Tongue (tissue), 3 donors: ENCODE measurements at places on chromosomes 3 and 15. TPM values are rescaled to one million over a fixed set of nuclear protein-coding genes. Genes with fewer than 3 reads are reported as not detected.
A peak's percentile ranks its signal among the peaks of the same experiment; 100 is the strongest.

DNA sequence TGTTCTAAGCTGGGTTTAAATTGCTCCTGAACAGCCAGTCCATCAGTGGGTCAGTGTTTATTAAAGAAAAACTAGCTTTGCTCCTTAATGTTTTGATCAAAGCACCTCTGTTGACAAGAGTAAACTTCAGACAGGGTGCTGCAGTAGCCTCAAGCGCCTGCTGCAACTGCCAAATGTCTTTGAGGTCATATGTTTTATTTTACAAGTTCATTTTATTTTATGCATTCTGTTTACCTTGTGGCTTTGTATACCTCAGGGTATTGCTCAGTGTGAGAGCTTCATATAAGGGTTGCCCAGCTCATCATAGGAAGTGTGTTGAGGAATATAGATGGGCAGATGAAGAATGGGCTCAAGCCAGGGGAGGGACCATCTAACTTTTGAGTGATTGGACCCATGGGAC, 8.5 kb downstream of the MYZAP start:
- no peak for DNase-seq

GRCh38 chr3:104952146-104952972, 414.4 kb upstream of the ALCAM start:
- DNase-seq: peak; percentile 3

GRCh38 chr15:82934100-82934880, 18.2 kb downstream of the HOMER2 start:
- DNase-seq: no peak

GRCh38 chr3:165259541-165260193, 63.5 kb upstream of the SLITRK3 start:
- peak; percentile 2 for DNase-seq

DNA sequence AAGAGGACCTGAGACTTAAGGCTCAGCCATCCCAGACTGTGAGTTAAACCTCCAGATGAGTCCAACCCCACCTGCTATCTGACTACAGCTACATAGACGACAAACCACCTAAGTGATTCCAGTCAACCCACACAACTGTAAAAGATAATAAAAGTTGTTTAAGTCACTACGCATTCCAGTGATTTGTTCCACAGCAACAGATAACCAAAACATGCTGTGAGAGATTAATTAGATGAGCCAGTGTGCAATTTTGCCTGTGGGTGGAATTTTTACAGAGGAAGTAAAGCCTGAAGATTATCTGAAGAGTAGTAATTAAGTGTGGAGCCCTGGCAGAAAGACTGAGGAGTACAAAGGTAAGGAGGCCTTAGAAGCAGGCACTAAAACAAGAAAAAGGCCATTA, 5.4 kb downstream of the BTBD1 start:
- DNase-seq: no peak

GRCh38 chr3:111890051-111890580, 31.1 kb downstream of the PHLDB2 start:
- DNase-seq: no peak

DNA sequence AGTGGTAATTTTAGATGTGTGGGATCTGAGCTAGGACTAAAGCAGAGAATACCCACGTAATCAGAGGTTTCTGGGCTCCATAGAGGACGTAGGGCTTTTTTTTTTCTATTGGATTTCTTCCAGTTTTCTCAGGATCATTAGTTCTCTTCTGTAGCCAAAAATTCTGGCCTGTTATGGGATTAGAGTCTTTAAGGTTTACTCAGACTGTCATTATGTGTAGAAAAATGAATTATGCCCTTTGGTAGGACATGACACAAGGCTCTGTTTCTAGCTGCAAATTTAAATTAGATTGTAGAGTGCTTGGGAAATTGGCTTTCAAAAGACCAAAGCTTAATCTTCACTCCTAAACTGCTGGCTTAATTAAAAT, 1.9 kb downstream of the SETD5 start:
- DNase-seq: peak; percentile 56

GRCh38 chr3:8885536-8886316, 77.5 kb downstream of the RAD18 start:
- no peak for DNase-seq

DNA sequence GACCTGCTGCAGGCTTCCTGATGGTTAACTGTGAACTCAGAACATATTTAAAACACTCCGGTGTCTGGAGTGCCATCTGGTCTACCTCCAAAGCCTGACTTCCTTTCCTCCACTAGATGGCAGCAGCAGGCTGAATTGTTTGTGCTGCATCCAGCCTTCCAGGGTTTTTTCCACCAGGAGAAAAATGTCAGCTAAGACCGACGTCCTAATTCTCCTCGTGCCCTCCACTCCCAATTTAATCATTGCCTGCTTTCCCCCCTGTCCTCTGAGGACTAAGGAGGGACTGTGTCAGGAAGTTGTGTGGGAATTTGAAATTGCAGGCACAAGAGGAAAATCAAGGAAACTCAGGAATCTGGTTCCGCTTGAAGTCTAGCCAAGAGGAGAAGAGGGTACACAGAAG, 165.2 kb upstream of the UMPS start:
- DNase-seq: peak; percentile 94

DNA sequence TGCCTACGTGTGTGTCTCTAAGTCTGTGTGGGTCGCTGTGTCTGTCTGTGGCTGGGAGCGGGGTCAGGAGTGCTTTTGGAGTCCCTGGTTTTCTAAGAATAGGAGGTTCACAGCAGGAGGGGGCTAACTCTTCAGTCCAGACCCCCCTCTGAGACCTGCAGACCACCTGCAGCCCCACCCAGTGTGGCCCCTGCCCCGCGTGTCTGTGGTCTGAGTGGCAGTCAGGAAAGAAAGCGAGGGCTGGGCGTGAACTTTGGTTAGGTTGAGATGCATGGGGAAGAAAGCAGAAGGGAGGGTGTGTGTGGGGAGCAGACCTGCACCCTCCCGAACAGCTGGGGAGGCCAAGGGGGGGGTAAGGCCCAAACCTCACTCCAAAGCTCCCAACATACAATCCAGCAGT, 144.9 kb upstream of the TPM1 start:
- no peak for DNase-seq

- no peak for DNase-seq
These were observed 53.0 kb upstream of the CORO2B start for GRCh38 chr15:68525815-68526214.

DNA sequence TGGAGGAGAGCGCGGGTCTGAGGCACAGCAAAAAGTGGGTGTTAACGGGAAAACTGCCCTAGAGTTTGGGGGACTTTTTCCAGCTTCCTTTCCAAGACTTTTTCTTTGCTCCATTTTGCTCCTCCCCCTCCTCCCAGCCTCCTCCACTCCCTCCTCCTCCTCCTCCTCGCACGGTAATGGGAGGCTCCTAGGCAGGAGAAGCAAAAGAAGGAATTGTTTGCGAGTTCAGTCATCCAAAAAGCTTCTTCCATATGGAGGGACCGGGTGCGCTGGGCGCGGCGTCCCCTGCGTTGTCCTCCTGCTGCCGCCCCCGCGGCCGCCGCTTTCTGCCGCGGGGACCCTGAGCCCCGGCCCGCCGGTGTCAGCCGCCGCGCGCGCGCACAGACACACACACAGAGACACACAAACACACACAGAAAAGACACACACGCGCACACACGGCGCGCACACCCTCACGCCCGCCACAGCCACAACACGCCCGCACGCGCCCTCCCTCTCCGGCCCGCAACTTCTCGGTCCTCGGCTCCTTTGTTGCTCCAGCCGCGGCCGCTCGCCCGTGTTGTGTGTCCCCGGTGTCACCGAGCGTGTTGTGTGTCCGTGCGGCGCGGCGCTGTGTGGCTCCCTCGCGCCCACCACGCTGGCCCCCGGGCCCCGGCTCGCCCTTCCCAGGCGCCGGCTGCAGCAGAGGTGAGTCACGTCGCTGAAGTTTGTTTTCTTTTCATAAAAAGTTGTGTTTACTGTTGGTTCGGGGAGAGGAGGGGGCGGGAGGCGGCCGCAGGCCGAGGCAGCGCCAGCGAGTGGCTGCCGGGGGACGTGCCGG, at the start of gene BOC:
Gene BOC (plus strand): TSS at position 228 of the 820 bp plus-strand sequence. CDS start 38,246 bp downstream, outside the sequence.
- peak; percentile 93 for DNase-seq

- DNase-seq: peak; percentile 88
These were observed 67.7 kb upstream of the WNT5A start for GRCh38 chr3:55554634-55555425.

GRCh38 chr3:128438488-128439072, 28.1 kb downstream of the DNAJB8 start:
- DNase-seq: no peak

GRCh38 chr15:89707577-89707976, 17.0 kb downstream of the WDR93 start:
- DNase-seq: peak; percentile 3

DNA sequence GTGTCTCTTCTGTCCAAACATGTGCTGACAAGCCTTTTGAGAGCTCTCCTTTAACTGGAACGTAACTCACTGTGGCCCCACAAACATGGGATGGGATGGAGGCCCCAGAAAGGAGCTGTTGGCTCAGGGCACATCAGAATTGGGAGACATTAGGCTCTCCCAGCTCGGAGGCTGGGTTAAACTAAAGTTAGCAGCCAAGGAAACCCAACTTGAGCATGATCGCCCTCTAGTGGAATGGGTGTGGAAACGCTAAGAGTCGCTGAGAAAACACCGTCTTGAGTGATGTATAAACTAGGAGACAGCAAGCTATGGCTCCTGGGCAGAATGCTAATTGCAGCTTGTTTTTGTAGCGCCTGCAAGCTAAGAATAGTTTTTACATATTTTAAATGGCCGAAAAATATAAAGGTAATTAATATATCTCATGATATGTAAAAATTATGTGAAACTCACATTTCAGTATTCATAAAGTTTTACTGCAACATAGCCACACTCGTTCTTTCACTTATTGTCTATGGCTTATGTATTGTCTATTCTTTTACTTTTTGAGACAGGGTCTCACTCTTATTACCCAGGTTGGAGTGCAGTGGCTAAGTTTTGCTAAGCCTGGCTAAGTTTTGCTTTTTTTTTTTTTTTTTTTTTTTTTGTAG, 138.8 kb upstream of the HACD2 start:
- DNase-seq: peak; percentile 94

DNA sequence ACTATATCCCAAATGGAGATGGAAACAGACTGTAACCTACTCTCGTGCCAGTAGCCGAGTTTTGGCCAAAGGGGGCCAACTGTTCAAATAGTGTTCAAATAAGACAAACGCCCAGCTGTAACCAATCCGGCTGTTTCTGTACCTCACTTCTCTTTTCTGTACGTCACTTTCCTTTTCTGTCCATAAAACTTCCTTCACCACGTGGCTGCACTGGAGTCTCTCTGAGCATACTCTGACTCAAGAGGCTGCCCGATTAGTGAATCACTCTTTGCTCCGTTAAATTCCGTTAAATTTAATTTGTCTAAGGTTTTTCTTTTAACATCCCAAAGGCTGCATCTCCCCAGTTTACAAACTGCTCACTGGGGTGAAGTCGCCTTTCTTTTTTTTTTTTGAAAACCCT, 219.2 kb upstream of the P2RY1 start:
- DNase-seq: no peak

DNA sequence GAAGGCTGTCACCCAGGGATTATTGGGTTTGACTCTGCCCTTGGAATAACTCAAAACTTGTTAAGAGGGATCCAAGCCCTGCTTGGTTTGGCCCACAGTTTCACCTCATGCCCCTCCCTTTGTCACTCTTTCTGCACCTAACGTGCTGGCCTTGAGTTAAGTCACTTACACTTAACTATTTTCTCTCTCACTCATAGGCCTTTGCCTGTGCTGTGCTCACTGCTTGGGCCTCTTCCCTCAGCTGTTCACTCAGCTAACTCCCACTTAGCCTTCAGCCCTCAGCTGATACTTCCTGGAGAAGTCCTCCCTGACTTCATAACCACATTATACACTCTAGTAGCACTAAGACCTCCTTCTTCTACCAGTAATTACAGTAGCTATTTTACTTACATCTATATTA, 133.3 kb downstream of the CMSS1 start:
- no peak for DNase-seq

GRCh38 chr3:112376992-112377391, 44.0 kb downstream of the CD200 start:
- no peak for DNase-seq

The SPTSSB gene
- 4.4 TPM for total RNA-seq

The PRR23E gene
- total RNA-seq: not detected

The A4GNT gene
- total RNA-seq: not detected

The SOX2 gene
- 10.4 TPM for total RNA-seq

The SLC28A1 gene
- not detected for total RNA-seq

The EXOG gene
- total RNA-seq: 18.6 TPM

The TUSC7 gene
- not detected for total RNA-seq

The ISG20 gene
- total RNA-seq: 5.1 TPM

The MYRIP gene
- 3.7 TPM for total RNA-seq

The CNOT10 gene
- 23.7 TPM for total RNA-seq

The PAQR9 gene
- total RNA-seq: not detected

The ACAD11 gene
- total RNA-seq: 28.3 TPM

The CACNA2D3 gene
- total RNA-seq: 2.5 TPM

The ALG1L2 gene
- total RNA-seq: not detected

The LIPC gene
- 1.0 TPM for total RNA-seq

The C2CD4B gene
- total RNA-seq: 20.2 TPM

The EXD1 gene
- not detected for total RNA-seq

The FAM219B gene
- 76.3 TPM for total RNA-seq

The CD86 gene
- total RNA-seq: 2.5 TPM
